Activated CD4-positive, alpha-beta memory T cell treated with anti-CD3 and anti-CD28 coated beads for 36 hours (primary cell): ENCODE measurements at places on chromosomes 16 and 17.

DNA sequence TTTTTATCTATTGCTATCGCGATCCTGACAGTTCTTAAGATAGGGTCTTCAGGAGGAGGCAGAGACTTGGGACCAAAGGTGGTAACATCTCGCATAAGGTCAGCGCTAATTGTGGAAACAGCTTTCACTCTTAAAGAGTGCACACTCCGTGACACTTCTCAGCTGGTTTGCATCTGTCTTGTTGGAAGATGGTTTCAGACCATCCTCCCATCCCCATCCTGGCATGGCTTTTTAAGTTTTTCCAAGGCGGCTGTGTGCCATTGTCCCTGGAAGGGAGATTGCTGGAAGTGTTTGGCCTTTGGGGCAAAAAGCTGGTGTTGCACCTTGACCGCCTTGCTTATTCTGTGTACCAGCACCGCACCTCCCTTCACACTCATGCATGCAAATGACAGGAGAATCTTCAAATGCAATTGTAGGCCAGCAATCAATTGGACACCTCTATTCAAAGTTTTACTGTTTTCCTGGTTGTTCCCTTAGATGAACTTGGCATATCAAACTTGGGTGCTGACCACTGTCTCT, 1.5 kb downstream of the SOCS7 start:
- no peak for DNase-seq

DNA sequence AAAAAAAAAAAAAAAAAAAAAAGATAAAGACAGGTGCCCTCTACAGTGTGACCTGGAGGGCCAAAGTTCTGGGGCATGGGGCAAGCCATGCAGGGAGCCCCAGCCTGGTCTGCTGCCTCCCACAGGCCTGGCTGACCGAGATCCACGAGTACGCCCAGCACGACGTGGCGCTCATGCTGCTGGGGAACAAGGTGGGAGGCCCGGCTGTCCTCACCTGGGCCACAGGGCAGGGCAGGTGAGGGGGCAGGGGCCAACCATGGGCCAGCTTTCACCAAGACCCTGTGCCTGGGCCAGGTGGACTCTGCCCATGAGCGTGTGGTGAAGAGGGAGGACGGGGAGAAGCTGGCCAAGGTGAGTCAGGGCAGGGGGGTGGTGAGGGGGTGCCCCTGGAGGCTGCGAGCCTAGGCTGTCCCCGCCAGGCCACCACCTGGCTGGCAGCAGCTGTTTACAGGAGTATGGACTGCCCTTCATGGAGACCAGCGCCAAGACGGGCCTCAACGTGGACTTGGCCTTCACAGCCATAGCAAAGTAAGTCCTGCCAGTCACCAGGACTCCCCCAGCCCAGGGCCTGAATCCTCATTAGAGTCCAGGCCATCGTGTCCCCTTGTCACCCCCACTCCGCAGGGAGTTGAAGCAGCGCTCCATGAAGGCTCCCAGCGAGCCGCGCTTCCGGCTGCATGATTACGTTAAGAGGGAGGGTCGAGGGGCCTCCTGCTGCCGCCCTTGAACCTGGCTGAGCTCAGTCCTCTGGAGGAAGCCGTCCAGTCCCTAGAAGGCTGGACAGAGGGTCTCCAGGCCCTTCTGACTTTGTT, 2.7 kb upstream of the TRAF7 start:
- DNase-seq: peak; percentile 33

- no peak for DNase-seq
These were observed 22.4 kb downstream of the SPNS2 start for GRCh38 chr17:4520894-4521600.

DNA sequence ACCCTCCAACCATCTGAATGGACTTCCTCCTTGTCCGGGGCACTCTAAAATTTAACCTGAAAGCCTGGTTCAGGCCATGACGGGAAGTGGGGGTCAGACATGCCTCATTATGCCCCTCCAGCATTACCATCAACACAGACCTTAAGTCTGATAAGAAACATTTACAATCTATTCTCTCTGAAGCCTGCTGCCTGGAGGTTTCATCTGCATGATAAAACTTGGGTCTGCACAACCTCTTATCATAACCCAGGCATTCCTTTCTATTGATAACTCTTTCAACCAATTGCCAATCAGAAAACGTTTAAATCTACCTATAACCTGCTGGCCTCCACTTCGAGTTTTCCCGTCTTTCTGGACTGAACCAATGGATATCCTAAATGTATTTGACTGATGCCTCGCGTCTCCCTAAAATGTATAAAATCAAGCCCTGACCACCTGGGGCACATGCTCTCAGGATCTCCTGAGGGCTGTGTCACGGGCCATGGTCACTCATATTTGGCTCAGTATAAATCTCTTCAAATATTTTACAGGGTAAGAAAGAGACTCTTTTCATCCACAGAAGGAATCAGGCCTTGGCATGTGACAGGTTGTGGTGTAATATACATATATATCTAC, 45.6 kb downstream of the LYRM1 start:
- DNase-seq: no peak

DNA sequence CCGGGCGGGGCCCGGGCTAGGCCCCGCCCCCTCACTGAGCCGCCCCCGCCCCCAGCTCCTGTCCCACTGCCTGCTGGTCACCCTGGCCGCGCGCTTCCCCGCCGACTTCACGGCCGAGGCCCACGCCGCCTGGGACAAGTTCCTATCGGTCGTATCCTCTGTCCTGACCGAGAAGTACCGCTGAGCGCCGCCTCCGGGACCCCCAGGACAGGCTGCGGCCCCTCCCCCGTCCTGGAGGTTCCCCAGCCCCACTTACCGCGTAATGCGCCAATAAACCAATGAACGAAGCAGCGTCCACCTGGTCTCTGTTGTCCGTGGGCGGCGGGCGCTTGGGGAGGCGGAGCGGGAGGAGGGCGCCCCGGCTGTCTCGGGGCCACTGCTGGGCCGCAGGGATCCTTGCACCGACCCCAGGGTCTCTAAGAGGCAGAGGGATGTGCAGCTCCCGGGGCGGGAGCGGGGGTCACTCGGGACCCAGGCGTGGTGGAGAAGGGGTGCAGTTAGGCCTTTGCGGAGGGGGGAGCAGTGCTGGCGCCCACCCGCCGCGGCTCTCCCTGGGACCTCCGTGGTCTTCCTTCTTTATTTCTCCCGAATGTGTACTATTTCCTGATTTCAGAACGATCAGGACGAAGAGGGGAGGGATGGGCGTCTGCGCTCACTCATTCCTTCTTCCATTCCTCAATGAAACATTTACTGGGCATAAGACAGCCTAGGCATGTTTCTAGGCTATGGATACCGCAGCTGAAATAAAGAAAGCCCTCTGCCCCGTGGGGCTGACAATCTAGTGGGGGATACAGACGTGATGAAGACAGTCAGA, 2.0 kb downstream of the HBZ start:
- peak; percentile 28 for DNase-seq

- no peak for DNase-seq
These were observed 54.2 kb downstream of the VPS53 start for GRCh38 chr17:660453-660852.

DNA sequence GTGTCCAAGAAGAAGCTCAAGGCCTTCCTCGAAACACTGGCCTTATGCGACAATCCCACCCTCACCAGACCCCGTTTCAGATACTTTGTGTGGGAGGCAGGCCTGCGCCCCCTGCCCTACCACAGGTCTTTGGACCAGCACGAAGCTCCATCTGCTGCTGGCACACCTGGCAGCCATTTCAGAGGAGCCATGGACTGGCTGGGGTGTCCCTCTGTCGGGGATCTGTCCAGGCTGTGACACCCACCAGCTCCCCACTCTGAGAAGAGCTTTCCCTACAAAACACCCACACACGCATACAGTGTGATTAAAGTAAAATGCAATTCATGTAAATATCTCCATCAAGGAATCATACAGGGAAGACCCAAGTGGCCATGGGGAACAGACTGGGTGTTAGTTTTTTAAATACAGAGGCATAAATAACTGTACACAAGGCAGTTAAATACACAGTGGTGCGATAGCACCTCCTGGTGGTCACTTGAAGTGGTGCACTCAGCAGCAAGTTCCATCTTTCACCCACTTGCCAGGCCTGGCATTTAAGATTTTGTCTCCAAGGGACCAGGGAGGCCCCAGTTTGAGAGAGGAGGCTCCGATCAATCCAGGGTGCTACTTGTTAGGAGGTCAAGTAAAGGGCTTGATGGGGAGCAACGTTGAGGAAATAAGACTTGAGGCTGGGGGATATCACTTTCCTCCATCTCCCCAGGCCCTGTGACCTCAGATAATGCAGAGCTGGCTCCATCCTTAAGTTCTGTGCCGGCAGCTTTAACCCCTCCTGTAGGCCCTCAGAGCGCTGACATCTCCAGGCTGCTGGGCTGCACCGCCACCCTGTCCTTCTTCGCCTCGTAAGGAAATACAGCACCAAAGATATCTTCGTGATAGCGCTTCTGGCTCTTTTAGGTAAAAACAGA, 43.6 kb downstream of the NOS2 start:
- peak; percentile 74 for DNase-seq

GRCh38 chr16:53358884-53359283, 75.4 kb upstream of the RBL2 start:
- DNase-seq: no peak

GRCh38 chr17:41171886-41172285, 3.9 kb upstream of the KRTAP4-3 start:
- DNase-seq: no peak

DNA sequence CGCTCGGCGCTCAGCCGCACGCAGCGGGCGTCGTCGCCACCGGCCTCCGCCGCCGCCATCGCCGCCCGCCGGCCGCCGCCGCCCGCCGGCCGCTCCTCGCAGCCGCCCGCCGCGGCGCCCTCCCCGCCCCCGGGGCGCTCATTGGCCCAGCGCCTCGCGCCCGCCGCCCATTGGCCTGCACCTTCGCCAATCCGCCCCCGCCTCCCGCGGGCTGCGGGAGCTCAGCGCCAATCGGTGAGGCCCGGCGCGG, at the start of gene PGP:
TSS of gene PGP (minus strand) at position 122 of the 250 bp plus-strand sequence. CDS start at position 59, 63 bp downstream.
- no peak for DNase-seq

DNA sequence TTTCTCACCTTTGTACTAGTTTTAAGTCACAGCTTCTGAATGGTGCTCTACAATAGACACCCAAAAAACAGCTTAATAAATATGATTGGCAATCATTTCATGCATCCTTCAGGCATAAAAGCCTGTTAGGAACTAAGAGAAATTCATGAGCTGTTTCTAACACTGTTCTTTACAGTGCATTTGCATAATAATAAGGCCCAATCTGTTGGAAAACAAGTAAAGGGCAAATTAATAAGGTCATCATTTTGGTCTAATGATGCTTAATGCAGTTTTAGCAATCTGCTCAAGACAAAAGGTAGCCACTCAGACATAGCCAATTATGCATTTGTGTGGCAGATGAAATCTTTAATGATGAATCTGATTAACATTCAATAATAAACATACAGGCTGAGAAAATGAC, 55.5 kb upstream of the NACA2 start:
- DNase-seq: no peak

DNA sequence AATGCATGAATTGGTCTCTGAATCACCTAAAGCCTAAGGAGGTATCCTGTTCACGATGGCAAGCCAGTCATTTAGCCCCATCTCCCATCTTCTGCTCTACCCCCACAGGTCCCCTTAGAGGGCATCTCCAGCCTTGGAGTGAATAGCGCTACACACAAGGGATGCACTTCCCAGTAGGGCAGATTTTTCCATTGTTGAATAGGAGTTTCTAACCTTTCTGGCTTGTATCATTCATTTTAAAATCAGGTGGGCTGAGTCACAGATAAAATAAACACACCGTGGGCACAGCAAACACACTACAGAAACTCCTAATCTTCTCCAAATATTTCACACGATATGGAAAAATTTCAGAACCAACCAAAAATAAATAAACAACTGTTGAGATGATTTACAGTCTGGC, 201.2 kb upstream of the NOG start:
- DNase-seq: no peak

GRCh38 chr17:78223061-78223460, 8.4 kb upstream of the TMEM235 start:
- no peak for DNase-seq

GRCh38 chr16:86079255-86079885, 180.4 kb downstream of the IRF8 start:
- DNase-seq: no peak

- peak; percentile 92 for DNase-seq
These were observed at the start of gene DPH1 for GRCh38 chr17:2029911-2030778. Gene DPH1 (plus strand): TSS chr17:2030153. CDS start chr17:2030170, 17 bp downstream.

DNA sequence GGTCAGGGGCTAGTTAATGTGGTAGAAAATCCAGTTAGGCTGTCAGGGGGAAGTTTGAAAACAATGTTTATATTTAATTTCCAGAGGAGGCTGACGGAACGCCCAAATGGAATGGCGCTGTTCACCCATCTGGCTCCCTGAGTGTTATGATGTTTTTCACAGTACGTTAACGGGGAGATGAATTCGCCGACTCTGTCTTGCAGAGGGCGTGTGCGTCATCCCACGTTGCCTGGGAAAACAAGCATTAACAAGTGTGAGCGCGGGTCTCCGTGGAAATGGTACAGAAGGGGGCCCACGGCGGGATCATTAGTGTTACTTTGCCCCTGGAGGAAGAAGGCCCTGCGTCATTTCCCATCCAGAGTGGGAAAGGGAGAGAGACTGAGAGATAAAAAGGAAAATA, 29.6 kb downstream of the RGS9 start:
- DNase-seq: no peak

DNA sequence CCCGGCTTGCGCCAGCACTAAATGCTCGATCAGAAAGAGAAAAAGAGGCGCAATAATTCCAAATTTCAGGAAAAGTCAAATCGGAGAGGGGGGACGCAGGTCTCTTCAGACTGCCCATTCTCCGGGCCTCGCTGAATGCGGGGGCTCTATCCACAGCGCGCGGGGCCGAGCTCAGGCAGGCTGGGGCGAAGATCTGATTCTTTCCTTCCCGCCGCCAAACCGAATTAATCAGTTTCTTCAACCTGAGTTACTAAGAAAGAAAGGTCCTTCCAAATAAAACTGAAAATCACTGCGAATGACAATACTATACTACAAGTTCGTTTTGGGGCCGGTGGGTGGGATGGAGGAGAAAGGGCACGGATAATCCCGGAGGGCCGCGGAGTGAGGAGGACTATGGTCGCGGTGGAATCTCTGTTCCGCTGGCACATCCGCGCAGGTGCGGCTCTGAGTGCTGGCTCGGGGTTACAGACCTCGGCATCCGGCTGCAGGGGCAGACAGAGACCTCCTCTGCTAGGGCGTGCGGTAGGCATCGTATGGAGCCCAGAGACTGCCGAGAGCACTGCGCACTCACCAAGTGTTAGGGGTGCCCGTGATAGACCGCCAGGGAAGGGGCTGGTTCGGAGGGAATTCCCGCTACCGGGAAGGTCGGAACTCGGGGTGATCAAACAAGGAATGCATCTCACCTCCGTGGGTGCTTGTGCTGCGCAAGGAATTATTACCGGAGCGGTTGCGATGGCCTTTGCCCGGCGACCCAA, 4.0 kb upstream of the DLX4 start:
- peak; percentile 40 for DNase-seq

DNA sequence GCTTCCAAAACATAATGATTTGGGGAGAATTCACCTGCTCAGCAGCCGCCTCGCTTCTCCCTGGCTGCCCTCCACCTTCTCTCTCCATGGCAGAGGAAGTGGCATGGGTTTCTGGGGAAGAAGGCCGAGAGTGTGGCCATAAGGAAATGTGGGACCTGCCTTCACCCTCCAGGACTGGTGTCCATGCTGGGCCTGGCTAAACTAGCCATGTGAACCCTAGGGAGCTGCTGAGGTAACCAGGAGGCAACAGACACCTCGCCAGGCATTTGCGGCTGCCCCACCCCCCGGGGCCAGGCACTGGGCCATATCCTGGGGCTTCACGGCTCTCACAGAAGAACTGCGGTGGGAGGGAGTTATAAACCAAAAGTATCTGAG, 9.9 kb upstream of the CMTM4 start:
- DNase-seq: no peak
